ENCODE measurements at places on chromosomes 6 and 20. TPM values are rescaled to one million over a fixed set of nuclear protein-coding genes. Genes with fewer than 3 reads are reported as not detected.

DNA sequence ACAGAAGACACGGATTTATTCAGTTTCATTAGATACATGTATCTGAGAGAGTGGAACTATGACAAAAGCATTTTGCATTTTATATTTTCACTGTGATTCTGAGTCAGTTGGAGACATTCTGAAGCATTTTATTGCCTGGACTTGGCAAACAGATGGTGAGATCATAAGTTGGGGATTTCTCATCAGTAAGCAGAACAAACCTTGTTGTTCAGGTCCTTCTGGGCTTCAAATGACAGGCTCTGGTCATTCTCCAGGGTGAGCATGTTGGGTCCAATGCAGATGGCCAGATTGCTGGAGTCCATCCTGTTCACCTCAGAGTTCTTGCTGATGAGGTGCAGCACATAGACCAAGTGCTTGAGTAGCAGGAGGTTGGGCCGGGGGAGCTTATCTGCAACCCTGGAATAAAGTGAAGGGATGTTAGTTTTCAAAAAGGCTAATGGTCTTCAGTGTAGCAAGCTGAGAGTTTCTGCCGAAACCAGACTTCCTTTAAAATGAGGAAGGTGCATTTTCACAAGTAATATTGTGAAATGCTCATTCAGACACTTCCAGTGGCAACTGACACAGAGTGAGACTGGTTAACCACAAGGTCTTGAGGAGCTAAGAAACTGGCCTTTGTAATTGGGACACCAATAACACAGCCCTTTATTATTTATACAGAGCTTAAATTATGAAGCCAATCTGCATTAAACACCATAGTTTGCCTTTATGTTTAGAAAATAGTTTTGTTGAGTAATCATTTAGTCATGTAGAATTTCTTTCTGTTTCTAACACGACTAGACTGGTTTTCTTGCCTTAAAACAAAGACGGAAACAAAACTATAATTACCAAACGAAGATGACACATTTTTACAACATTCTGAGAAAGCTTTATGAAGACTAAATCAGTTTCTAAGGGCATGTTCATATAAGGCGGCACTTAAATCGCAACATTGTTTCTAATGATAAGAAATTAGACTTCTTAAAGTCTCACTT lies 5.6 kb downstream of the TAGAP start:
- no peak for DNase-seq

- DNase-seq: no peak
These were observed 87.2 kb downstream of the PRND start for GRCh38 chr20:4808872-4809271.

- no peak for DNase-seq
These were observed 39.7 kb downstream of the TRAM2 start for GRCh38 chr6:52537001-52537753.

Gene HAO1
- not detected for total RNA-seq

Gene SOX18
- total RNA-seq: not detected

DNA sequence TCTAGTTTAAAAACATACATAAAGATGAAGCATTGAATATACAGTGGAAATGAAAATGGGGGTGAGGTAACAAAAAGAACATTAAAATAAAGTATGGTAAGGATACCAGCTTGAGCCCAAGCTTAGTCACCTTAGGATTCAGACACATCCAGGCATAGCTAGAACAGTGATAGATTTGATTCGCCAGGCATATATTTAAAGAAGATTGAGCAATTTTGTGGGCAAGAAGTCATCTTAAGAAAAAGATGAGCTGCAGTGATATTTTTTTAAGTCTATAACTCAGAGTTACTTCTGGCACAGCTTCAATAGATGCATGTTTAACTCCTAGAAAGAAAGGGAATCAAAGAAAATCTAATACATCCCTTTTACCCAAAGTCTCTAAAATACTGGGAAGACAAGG lies 97.9 kb downstream of the BMP5 start:
- DNase-seq: no peak

DNA sequence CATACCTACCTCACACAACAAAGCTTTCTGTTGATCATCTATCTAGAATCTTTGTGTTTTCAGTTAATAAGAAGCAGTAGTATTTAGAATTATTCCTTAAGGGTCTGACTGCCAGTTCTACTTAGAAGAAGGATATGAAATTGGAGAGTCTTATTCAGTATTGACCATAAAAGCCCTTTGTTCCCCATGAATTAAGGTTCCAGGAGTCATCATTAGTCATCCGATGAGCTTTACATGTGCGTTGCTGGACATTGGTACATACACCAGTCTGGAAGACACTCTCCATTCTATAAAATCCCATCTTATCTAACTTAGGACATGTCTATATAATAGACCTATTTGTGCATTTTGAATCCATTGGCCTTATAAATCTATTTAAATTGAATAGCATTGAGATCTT lies 34.4 kb upstream of the RNF217 start:
- no peak for DNase-seq
